ENCODE measurements at places on chromosomes 12 and 14. TPM values are rescaled to one million over a fixed set of nuclear protein-coding genes. Genes with fewer than 3 reads are reported as not detected.

- DNase-seq: no peak
Observed at GRCh38 chr14:37708481-37708880, 113.1 kb downstream of the TTC6 start.

- no peak for DNase-seq
Observed at GRCh38 chr12:42846782-42847181, 257.2 kb upstream of the PRICKLE1 start.

GRCh38 chr12:6869049-6870021, 2.0 kb downstream of the TPI1 start:
- peak; percentile 71 for DNase-seq

DNA sequence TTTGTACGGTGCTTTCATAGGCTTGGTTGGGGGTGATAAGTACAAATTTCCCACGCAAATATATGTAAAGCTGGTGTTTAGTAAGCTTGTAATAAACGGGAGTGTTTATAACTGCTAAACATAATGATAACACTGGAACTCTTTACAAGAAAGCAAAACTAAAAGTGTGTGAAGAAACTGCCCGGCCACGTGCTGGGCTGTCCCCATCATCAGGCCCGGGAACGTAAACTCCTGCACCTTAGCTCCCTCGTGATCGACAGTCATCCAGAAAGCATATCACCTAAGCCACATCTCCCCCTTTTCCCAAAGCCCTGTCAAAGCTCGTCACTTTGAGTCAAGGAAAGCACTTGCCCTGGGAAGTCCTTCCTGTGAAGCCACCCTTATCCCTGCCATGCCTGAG, 18.0 kb upstream of the PARP11 start:
- DNase-seq: no peak

DNA sequence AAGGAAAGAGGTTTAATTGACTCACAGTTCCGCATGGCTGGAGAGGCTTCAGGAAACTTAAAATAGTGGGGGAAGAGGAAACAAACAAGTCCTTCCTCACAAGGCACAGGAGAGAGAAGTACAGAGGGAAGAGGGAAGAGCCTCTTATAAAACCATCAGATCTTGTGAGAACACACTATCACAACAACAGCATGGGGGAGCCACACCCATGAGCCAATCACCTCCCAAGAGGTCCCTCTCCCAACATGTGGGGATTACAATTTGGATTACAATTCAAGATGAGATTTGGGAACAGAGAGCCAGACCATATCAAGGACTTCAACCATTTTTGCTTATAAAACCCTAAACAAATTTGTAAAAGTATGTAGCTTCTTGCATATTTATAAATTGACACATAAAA, 45.8 kb downstream of the SLCO1C1 start:
- no peak for DNase-seq

DNA sequence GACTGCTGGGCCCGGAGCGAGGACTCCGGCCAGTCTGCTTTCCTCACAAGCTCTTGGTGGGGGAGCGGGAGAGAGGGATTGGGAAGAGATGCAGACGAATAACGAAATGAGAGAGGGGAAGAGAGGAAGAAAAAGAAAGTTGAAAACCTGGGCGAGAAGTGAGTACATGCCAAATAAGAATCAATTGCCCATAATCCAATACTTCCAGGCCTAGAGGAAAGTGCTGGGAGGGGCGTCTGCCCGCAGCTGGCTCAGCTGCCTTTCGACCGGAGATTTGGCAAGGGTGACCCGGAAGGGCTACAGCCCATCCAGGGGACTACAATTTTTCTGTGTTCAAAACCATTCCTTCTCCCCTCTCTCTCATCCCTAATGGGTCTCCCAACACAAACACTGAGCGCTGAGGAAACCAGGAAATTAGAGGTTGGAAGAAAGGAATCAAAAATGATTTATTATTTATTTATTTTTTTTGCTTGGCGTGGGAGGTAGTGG, 4.9 kb downstream of the NKX2-1 start:
- DNase-seq: no peak

SPIC gene
- polyA plus RNA-seq: not detected

- DNase-seq: no peak
Observed at GRCh38 chr12:26790645-26790994, 42.4 kb downstream of the ITPR2 start.

OTOGL gene
- polyA plus RNA-seq: 0.15 TPM

DNA sequence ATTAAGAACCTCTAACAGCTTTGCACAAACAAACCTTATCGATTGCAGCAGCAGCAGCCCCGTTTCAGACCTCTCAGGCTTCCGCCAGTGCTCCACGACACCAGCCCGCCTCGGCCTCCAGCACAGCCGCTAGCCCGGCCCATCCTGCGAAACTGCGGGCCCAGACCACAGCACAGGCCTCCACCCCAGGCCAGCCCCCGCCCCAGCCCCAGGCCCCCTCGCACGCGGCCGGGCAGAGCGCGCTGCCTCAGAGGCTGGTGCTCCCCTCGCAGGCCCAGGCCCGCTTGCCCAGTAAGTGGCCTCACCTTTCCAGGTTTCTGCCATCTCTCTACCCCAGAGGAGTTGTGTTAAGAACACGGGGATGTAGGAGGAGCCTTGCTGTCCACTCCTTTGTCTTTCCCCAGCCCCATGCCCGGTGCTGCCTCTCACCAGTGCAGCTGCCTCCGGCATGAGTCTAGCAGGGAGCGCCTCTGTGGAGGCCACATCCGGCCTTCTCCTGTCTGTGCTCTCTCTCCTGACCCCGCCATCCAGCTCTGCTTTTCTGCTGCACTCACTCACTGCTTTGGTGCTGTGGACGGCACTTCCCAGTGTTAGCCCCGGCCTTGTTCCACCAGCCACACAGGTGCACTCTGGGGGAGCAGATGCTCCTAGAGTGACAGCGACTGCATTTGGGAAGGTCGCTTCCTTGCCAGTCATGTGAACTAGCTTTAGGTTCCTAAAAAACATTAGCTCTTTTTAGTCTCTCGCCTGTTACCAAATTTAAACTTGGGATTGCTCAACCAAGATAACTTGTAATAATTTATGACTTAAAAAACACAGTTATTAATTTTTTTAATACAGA, 71.5 kb downstream of the EP400 start:
- DNase-seq: no peak

- DNase-seq: no peak
Observed at GRCh38 chr14:104676130-104676693, 13.2 kb upstream of the INF2 start.

TAS2R42 gene
- polyA plus RNA-seq: not detected

OAS3 gene
- polyA plus RNA-seq: 3.0 TPM

GRCh38 chr14:106564058-106564643, 1037.8 kb downstream of the TMEM121 start:
- no peak for DNase-seq

RNASE7 gene
- polyA plus RNA-seq: not detected

ESRRB gene
- polyA plus RNA-seq: 2.5 TPM

DNA sequence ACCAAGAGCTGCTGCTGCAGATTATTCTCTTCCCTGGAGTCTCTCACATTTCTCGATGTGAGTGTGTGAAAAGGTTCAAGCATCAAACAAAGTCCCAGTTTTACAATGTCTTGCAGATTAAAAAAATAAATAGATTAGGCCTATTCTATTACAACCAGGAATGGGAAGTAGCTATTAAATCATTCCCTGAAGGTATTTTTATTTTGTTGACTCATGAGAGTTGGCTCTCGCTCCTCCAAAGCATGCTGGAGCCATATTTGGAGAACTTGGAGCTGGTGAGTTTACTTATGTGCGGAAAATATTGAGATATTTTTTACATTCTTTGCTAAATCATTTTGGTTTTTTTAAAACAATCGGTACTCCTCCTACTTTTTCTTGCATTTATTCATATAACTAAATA, 572.3 kb downstream of the ETNK1 start:
- no peak for DNase-seq

FAIM2 gene
- 7.8 TPM for polyA plus RNA-seq

REP15 gene
- polyA plus RNA-seq: 6.7 TPM

ASIC1 gene
- 0.74 TPM for polyA plus RNA-seq

KLRD1 gene
- polyA plus RNA-seq: 0.59 TPM

GRCh38 chr12:94650143-94651056, at the start of gene TMCC3:
Gene TMCC3, minus strand, starts transcription at chr12:94650557. Its CDS starts 127 bp downstream, at chr12:94650430.
- DNase-seq: peak; percentile 58
